ENCODE measurements at places on chromosomes 16 and 17. TPM values are rescaled to one million over a fixed set of nuclear protein-coding genes. Genes with fewer than 3 reads are reported as not detected.

DNA sequence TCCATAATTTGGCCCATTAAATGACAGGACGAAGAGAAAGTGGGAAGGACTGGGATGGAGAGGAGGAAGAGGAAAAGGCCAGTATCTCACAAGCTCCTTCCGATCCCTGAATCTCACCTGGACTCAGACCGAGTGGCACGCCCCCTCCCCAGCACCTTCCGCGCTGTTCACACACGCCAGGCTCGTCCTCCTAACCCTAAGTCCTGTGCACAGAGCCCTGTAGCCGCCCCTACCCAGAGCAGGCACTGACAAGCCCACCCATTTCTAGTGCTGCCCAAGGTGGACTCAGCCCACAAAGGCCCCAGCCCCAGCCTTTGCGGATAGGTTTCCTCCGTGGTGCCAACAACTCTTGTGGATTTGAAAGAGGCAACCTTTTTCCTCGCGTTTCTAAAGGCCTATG, 9.2 kb downstream of the HS3ST3B1 start:
- no peak for DNase-seq

- DNase-seq: no peak
Measured at GRCh38 chr17:35073991-35074627, 10.6 kb upstream of the RFFL start.

DNA sequence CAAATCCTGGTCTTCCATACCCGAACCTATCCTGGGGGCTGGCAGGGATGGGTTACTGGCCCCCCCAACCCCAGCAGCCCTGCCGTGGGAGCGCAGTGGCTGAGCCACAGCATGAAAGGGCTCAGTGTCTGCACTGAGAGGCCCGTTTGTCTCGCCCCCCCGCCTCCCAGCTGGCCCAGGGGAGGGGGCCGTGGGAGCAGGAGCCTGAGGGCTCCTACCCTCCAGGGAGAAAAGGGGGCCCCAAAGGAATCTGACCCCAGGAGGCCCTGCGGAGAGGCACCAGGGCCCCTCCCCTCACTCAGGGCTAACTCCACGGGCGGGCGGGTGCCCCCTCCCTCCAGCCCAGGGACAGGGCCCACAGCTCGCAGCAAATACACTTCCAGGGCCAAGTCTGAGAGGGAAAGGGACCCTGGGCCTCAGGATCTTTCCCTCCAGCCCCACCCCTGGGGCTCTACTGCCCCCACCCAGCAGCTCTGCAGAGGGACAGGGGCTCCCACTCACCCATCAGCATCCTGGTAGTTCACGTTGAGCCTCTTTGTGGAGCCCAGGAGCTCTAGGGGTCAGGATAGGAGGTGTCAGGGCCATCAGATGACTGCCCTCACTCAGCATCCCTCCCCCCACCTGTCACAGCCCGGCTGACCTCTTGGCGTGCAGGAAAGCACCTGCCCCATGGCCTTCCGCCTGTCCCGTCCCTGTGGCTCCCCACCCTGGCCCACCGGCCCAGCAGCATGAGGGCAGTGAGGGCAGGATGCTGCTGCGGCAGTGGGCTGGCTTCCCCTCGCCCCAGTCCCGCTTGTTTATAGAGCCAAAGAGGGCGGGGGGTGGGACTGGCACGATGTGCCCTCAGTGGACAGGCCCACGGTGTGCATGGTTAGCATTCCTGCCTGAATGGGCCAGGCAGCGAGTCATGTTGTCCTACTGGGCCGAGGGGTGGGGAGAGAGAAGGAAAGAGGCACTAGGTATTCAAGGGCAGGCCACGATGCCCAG, 7.3 kb downstream of the CASKIN2 start:
- no peak for DNase-seq

The COX4I1 gene
- polyA plus RNA-seq: 427 TPM

- DNase-seq: no peak
Measured at GRCh38 chr16:47787696-47788095, 326.6 kb downstream of the PHKB start.

GRCh38 chr16:86383488-86384262, 126.7 kb upstream of the FOXF1 start:
- no peak for DNase-seq

All from forelimb muscle (tissue), 1 donor.